Cardiac muscle cell (in vitro differentiated cells and primary cell): ENCODE measurements at places on chromosomes 16 and 17.

DNA sequence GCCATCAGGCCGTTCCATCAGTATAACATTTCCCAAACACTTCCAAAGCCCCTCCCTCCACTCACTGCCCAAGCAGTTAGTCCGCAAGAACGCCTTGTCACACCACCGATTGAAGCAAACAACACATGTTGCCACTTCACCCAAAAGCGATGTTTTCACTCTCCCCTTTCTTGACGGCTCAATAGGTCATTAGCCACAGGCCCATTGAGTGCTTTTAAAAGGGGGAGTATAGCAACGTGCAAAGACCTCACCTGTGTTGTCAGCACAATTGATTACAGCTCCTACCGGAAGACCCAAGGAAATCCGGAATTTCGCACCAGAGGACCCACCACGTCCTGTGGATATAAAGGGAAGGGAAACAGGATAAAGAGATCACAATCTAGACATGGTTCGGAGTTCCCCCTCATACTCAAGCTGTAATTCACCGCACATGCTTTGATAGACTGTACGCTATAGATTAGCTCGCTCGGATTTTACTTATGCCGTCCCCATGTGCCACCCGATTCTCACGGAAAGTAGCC is 690 bp downstream of the RPL23 start:
- peak overlapping the region; percentile 95 for H3K27ac ChIP-seq
- peaks cover 43% of the 10 kb centered on the region for H3K36me3 ChIP-seq
- DNase-seq: no peak
- H3K4me1 ChIP-seq: peaks cover 14% of the 10 kb centered on the region

DNA sequence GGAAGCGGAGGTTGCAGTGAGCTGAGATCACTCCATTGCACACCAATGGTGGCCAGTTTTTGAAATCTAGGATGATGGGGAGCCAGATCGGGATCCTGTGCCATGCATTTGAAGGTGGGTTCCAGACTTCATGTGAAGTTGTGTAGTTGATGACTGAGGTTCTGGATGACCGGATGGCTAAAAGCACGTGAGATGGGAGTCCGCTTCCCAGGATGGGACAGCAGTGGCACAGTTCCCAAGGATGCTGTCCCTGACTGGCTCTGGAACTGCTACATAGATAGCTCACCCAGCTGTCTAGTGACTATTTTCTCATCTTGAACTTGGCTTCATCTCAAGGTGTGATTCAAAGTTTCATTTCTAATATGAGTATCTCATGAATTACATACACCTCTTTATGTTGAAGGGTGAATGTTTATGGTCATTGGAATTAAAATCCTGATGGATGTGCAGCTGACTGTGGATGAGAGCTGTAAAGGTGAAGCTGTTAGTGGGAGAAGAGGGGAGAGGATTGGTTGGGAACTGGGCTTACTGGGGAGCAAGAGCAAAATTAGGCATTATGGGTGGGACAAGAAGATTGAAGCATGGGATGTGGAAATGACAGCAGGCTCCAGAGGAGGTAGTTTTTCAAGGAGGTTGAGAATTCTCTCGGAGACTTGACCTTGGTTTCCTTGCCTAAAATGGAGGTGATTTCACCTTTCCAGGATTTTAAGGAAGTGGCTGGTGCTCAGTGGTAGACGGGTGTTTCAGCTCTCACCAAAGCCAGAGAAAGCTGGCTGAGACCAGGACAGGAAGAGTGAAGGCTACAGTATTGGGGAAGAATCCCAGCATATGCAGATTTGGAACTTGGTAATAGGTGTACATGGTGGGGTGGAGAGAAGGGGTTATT is 8.2 kb downstream of the TUFM start:
- H3K4me1 ChIP-seq: no peaks in the 10 kb centered on the region
- peaks cover 57% of the 10 kb centered on the region for H3K36me3 ChIP-seq

DNA sequence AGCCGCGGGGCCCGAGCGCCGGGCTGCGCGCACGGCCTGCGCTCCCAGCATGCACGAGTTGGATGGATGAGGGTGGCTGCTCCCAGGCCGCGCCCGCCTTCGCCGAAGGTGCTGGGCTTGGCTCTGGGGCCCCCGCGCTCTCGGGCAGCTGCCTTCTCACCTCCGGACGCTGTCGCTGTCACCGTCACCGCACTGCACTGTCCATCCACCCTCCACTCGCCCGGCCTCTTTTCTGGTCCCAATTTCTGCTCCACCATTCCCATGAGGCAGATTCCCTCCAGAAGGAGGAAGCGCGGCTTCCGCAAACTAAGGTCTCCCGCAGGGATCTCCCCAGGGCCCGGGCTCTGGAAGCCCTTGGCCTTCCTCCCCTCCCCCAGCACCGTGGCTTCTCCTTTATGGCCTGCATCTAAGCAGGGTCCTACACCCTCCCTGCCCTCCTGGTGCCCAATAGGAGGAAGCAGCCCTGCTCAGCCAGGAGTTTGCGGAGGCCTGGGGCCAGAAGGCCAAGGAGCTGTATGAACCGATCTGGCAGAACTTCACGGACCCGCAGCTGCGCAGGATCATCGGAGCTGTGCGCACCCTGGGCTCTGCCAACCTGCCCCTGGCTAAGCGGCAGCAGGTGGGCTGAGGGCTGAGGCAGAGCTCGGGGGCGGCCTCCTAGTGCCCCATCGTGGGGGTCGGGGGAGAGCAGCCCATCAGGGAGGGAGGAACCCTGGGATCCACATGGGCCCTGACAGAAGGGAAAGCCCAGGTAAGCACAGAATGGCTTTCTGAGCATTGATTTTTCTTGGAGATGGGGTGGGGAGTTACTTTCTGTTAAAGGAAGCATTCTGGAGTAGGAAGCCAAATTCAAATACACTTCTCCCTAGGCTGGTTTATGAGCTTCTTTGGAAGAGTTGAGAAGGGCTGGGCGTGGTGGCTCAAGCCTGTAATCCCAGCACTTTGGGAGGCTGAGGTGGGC is 899 bp downstream of the ACE start:
- H3K27ac ChIP-seq: no peak overlapping the region
- H3K4me1 ChIP-seq: no peaks in the 10 kb centered on the region
- peaks cover 11% of the 10 kb centered on the region for H3K27me3 ChIP-seq
- DNase-seq: peak; percentile 18
- H3K4me3 ChIP-seq: peak overlapping the region; percentile 54

- H3K4me3 ChIP-seq: no peak overlapping the region
- no peak for DNase-seq
- H3K27ac ChIP-seq: peak overlapping the region; percentile 9
- H3K36me3 ChIP-seq: no peaks in the 10 kb centered on the region
- peaks cover 3% of the 10 kb centered on the region for H3K4me1 ChIP-seq
Observed at GRCh38 chr17:43477832-43478634, 5.7 kb upstream of the DHX8 start.

DNA sequence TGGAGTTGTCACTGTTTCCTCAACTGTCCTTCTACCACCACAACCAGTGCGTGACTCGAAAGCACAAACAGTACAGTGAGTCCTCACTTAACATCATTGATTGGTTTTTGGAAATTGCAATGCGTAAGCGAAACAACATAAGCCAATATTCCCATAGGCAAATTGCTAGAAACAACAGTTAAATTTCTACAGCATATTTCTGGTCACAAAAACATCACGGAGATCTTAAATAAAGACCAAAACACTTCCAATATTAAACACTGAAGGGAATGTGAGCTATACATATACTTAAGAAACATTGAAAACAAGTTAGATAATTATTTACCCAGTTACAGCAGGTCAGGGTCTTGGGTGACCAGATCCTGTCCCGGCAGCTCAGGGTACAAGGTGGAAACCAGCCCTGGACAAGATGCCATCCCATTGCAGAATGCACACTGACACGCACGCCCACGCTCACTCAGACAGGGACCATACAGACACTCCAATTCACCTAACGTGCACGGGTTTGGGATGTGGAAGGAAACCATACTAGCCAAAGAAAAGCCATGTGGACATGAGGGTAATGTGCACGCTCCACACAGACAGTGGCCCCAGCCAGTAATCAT is 4.7 kb downstream of the SLC13A5 start:
- no peak overlapping the region for H3K4me3 ChIP-seq
- no peaks in the 10 kb centered on the region for H3K4me1 ChIP-seq
- H3K36me3 ChIP-seq: no peaks in the 10 kb centered on the region
- H3K27ac ChIP-seq: no peak overlapping the region
- DNase-seq: no peak

DNA sequence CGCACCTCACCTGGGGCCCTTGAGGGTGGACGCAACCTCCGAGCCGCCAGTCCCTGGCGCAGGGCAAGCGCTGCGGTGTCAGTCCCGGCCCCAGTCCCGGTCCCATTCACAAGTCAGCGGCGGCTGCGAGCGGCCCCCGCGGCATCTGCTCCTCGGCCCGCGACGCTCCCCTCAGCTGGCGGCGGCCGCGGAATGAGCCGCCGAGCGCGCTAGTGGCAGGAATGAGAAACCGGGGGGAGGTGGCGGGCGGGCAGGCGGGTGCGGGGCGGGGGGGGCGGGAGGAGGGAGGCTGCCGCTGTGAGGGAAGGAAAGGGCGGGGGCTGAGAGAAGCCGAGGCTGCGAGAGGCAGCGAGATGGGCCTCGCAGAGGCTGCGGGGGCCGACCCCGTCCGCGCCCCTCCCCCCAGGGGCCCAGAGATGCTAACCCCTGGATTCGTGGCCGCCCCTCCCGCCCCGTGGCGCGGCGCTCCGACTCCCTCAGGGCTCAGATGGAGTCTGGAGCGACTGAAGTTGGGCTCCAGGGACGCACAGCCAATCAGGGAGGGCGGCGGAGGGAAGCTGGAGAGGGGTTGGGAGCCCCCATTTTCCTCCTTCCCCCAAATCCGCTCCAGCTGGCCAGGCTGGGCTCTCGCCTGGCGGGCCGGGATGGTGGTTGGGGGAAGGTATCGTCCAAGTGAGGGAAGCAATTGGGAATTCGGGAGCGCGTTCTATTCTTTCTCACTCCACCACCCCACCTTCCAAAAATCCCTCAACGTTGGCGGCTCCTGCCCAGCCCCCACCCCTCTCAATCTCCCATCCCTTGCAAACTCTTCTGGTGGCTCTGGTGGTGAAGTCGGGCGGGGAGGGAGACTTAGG is at the start of gene CDH11:
Gene CDH11, minus strand, starts transcription at position 194 of the 854 bp plus-strand sequence. CDS start 117,194 bp downstream, outside the sequence.
- no peaks in the 10 kb centered on the region for H3K36me3 ChIP-seq
- no peak within 1 kb of the TSS for H3K27ac ChIP-seq
- peaks cover 21% of the 10 kb centered on the region for H3K4me1 ChIP-seq
- H3K4me3 ChIP-seq: peak within 1 kb of the TSS; percentile 56

- H3K4me1 ChIP-seq: no peaks in the 10 kb centered on the region
- no peak overlapping the region for H3K27ac ChIP-seq
- H3K27me3 ChIP-seq: peaks cover 15% of the 10 kb centered on the region
- DNase-seq: peak; percentile 7
- H3K4me3 ChIP-seq: no peak overlapping the region
- no peaks in the 10 kb centered on the region for H3K36me3 ChIP-seq
Observed at GRCh38 chr17:33647956-33648355, 354.9 kb upstream of the ASIC2 start.

DNA sequence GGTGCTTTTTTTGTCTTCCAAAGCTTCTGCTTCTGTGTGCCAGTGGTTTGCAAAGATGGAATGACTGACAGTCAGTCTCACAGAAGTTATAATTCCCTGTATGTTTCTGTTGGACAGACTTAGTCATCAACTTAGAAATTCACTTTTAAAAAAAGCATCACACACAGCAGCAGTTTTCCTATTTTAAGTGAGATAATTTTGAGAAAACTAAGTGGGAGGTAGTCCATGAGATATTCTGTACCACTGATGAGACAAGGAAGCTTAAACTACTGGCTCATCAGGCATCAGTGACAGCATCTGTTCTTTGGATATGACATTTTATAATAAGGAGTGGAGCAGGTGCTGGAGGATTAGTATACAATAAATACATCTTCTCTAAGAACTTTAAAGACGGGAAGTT is 20.0 kb downstream of the CNP start:
- DNase-seq: no peak
- H3K4me1 ChIP-seq: no peaks in the 10 kb centered on the region
- H3K4me3 ChIP-seq: no peak overlapping the region
- H3K27me3 ChIP-seq: no peaks in the 10 kb centered on the region
- H3K36me3 ChIP-seq: peaks cover 63% of the 10 kb centered on the region
- no peak overlapping the region for H3K27ac ChIP-seq

GRCh38 chr16:12340151-12340733 is 363.7 kb downstream of the SNX29 start:
- no peaks in the 10 kb centered on the region for H3K36me3 ChIP-seq
- no peak overlapping the region for H3K4me3 ChIP-seq
- H3K4me1 ChIP-seq: no peaks in the 10 kb centered on the region
- peak; percentile 21 for DNase-seq

GRCh38 chr16:17432901-17433576 is 37.7 kb downstream of the XYLT1 start:
- no peaks in the 10 kb centered on the region for H3K27me3 ChIP-seq
- peaks cover 27% of the 10 kb centered on the region for H3K4me1 ChIP-seq
- H3K4me3 ChIP-seq: no peak overlapping the region
- H3K36me3 ChIP-seq: no peaks in the 10 kb centered on the region

DNA sequence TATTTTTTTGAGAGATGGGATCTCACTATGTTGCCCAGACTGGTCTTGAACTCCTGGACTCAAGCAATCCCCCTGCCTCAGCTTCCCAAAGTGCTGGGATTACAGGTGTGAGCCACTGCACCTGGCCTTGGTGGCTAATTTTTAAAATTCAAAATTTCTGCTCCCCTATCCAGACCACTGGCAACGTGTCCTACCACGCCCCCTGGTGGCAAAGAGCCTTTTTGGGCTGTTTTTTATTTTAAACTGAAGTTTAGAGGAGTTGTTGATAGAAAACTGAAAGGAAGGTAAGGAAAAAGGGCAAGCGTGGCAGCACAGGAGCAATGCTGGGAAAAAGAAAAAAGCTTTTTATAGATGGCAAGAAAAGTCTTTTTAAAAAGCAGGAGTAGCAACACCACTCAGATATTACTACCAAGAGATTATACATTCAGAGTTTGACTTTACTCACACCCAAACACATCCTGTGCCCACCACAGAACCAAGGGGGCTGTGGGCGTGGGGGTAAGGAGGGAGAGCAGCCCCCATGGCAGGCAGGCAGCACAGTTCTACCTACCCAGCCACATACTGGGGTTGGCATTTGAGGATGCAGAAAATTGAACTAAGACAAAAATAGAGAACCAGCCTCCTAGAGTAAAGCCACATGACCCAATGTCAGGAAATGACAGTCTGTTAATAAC is 4.2 kb upstream of the MXRA7 start:
- no peaks in the 10 kb centered on the region for H3K27me3 ChIP-seq
- DNase-seq: peak; percentile 64
- H3K27ac ChIP-seq: no peak overlapping the region
- H3K4me1 ChIP-seq: peaks cover 20% of the 10 kb centered on the region
- no peak overlapping the region for H3K4me3 ChIP-seq

DNA sequence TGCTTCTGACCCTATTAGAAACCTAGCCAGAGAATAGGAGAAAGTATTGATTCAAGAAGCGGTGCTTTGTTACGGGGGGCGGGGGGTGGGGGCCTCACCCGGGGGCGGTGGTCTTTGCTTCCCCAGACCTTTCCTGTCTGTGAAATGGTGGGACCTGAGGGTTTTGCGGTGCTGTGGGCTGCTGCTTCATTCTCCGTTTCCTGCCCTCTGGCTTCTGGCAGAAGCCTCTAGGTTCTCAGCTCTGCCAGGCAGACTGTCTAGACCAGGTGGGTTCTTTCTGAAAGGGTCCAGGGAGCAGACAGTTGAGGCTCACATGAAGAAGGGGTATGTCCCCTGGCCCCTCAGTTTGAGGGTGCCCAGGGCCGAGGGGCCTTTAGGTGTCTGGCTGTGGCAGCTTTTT is 14.0 kb downstream of the GSE1 start:
- H3K4me3 ChIP-seq: no peak overlapping the region
- peak overlapping the region; percentile 97 for H3K27ac ChIP-seq
- H3K36me3 ChIP-seq: no peaks in the 10 kb centered on the region
- DNase-seq: no peak
